Activated CD8-positive, alpha-beta memory T cell treated with anti-CD3 and anti-CD28 coated beads, Interleukin-2, amount 50 U/mL, for 48 hours (primary cell): ENCODE measurements at places on chromosomes 7 and 10.
A peak's percentile ranks its signal among the peaks of the same experiment; 100 is the strongest.

DNA sequence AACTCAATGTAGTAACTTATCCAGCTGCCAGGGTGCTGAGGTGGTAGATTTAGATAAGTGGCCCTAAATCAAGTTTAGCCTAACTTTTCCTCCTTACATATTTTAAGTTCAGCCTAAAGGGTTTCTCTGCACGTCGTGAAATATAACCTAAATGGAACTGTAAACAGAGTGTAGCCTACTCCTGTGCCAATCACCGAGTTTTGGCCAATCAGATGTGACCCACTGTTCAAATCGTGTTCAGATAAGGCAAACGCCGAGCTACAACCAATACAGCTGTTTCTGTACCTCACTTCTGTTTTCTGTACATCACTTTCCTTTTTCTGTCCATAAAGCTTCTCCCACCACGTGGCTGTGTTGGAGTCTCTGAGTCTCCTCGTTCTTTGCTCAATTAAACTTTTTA, 904.2 kb upstream of the POT1 start:
- no peak for DNase-seq

DNA sequence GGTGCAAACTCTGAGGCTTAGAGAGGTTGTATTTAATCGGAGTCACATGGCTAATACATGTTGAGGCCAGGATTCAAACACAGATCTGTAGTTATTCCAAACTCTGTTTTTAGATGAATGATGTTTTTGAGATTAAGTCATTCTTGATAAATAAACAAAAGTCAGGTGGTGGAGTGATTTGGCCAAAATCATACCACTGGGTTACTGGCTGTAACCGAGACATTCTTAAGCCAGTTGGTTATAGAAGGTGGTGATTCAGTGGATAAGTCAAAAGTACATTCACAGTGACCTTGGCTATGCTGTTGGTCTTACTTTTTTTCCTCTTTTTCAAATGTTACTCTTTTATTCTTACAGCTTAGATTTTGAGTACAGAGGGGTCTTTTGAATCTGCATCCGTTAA, 361.4 kb downstream of the KIF20B start:
- no peak for DNase-seq

DNA sequence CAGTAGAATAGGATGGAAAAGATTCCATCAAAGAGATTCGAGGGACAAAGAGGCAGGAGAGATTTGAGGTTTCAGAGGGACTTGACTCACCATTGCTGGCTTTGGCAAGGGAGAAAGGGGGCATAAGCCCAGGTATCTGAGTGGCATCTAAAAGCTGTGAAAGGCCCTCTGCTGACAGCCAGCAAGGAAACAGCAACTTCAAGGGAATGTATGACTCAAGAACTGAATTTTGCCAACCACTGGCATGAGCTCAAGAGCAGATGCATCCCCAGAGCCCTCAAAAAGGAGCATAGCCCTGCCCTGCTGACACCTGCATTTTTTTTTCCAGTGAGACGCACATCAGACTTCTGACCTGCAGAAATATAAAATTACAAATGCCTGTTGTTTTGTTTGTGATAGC, 19.6 kb upstream of the ADAM12 start:
- no peak for DNase-seq

DNA sequence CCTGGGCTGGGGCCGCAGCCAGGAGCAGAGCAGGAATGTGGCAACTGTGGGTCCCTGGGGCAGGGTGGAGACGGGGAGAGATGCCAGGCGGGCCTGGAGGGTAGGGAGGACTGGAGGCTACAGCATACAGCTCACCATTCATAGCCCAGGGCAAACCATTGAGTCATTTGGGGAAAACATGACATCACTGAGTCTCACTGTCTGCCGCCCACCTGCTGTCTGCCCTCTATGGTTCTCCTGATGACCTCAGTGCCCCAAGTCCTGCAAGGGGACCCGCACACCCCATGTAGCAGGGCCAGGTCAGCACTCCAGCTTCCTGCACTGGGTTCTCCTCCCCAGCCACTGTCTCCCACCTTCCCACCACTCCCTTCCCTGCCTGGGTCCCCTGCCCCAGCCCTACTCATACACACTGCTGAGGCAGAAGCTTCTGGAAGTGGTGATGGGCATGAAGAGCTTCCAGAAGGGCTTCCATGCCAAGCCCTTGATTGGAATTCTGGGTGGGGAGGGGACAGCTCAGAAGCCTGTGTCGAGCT, 10.4 kb downstream of the CHST3 start:
- peak; percentile 72 for DNase-seq

GRCh38 chr7:27763983-27764508, 24.1 kb downstream of the TAX1BP1 start:
- DNase-seq: no peak

DNA sequence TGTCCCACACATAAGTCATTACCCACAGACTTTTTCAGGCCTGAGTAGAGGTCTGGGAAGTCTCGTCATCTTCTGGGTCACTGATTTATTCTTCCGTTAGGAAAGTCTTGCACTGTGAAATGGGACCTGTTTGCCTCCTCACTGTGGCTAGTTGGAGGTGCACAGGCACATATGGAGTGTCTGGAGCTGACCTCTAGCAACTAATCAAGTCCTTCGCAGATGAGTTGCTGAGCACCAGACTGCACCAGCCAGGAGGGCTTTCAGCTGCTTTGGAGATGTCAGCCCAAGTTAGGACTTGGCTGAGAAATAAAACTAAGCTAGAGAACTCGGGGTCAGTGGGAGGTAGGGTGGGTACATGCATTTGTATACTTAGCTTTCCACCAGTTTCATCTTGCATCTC, 578.0 kb downstream of the GRID1 start:
- no peak for DNase-seq

- DNase-seq: no peak
These were observed 34.4 kb upstream of the RSBN1L start for GRCh38 chr7:77661816-77662215.

DNA sequence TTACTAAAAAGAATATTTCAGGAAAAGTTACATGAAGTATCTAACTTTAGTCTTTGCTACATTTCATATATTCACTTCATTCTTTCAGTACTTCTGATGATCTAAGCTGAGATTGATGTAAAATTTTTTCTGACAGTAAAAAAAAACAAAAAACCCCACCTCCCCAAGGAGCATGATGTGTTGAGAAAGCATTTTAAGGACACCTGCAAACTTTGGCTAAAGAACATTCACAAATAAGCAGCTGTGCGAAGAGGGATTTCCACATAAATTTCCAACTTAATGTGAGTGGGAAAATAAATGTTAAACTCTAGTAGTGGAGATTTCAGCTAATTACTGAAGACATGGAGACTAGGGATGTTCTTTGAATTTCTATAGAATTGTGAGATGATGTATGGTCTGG, 35.5 kb downstream of the DLD start:
- DNase-seq: no peak

- DNase-seq: no peak
These were observed 66.8 kb downstream of the CD36 start for GRCh38 chr7:80705130-80705781.

GRCh38 chr10:11266426-11266825, 248.8 kb downstream of the CELF2 start:
- no peak for DNase-seq

GRCh38 chr7:657565-658119, 68.9 kb upstream of the DNAAF5 start:
- no peak for DNase-seq

DNA sequence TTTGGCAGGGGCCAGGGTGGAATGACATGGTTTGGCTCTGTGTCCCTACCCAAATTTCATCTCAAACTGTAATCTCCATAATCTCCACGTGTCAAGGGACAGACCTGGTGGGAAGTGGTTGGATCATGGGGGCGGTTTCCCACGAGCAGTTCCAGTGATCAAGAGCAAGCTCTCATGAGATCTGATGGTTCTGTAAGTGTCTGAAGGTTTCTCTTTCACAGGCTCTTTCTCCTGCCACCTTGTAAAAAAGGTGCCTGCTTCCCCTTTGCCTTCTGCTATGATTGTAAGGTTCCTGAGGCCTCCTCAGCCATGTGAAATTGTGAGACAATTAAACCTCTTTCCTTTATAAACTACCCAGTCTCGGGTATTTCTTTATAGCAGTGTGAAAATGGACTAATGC, 188.3 kb downstream of the CHCHD3 start:
- no peak for DNase-seq

GRCh38 chr10:90461437-90462155, 396.2 kb downstream of the HTR7 start:
- no peak for DNase-seq

DNA sequence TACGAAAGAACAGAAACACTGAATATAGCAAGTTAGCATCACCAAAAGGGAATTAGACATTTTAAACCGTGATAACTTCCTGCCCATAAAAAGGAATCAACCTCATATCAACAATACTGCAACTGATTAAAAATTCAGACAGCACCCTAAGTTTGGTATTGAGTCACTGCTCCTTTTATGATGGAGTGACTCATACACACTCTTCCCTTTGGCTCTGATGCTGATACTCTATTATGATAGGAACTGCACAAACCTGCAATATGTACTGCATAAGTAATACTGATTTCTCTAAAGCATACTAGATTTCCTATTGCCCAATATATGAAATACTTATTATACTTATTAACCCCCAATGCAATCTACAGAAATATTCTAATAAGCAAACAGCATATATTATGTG, 118.7 kb downstream of the PARD3 start:
- no peak for DNase-seq

DNA sequence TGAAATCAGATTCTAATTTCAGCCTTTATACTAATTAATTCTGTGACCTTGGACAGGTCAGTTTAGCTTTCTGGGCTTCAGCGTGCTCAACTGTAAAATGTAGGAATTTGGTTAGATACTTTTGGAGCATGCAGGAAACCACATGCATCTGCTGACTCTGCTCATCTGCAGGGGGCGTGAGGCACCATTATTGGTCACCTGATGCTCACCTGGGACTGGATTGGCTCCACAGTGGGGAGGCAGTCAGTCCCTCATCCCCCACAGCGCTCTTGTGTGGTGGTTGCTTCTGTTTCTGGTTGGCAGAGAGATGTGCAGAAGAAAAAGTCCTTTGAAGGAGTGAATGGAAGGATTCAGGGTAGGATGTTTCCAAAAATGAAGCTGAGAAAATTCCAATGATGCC, 150.9 kb upstream of the MTPN start:
- no peak for DNase-seq

- no peak for DNase-seq
These were observed 204.7 kb downstream of the ADRA2A start for GRCh38 chr10:111281516-111281915.

- no peak for DNase-seq
These were observed 1.2 kb downstream of the MNX1 start for GRCh38 chr7:157009170-157009777.

DNA sequence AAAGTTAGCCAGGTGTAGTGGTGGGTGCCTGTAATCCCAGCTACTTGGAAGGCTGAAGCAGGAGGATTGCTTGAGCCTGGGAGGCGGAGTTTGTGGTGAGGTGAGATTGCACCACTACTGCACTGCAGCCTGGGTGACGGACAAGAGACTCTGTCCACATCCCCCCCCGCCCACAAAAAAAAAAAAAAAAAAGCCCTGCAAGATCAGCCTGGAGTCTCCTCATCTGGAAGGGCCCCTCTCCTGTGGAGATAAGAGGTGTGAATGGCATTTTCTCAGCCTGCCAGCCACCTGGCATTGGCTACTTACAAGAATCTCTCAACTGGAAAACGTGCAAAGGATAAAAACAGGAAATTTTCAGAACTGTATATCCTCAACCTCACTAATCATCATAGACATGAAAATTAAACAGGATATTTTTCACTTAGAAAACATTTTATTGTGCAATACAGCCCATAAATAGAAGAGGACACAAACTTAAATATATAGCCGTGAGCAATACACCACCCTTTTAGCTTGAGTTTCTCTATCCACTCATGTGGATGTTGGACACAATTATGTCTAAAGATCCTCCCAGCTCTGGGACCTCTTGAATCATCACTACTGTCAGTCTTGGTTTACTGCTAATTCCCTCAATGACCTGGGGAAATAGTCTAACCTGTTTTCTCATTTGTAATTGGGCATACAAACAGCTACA, 11.3 kb upstream of the TSPAN15 start:
- DNase-seq: no peak

DNA sequence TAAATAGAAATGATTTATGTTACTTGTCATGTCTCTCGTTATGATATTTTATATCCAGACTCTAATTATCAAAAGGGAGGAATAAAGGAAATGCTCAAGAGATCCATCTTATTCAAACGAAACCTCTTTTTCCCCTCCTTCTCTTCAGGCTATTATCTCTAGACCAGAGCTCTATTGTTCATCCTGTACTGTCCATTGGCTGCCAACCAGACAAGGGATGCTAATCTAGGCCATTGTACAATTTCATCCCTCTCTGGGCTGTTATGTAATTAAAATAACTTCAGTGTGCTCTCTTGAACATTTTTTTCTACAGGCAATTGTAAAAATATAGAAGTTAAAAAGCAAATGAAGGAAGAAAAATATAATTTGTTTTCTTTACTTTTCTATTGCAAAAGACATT, 220.4 kb downstream of the HDAC9 start:
- DNase-seq: no peak

GRCh38 chr10:97685395-97685958, 1.6 kb downstream of the AVPI1 start:
- DNase-seq: no peak

- no peak for DNase-seq
These were observed 106.4 kb downstream of the CAMK1D start for GRCh38 chr10:12455766-12456165.

GRCh38 chr10:1347962-1348772, 292.0 kb downstream of the WDR37 start:
- no peak for DNase-seq

GRCh38 chr7:101927802-101928201, 110.4 kb downstream of the CUX1 start:
- no peak for DNase-seq

DNA sequence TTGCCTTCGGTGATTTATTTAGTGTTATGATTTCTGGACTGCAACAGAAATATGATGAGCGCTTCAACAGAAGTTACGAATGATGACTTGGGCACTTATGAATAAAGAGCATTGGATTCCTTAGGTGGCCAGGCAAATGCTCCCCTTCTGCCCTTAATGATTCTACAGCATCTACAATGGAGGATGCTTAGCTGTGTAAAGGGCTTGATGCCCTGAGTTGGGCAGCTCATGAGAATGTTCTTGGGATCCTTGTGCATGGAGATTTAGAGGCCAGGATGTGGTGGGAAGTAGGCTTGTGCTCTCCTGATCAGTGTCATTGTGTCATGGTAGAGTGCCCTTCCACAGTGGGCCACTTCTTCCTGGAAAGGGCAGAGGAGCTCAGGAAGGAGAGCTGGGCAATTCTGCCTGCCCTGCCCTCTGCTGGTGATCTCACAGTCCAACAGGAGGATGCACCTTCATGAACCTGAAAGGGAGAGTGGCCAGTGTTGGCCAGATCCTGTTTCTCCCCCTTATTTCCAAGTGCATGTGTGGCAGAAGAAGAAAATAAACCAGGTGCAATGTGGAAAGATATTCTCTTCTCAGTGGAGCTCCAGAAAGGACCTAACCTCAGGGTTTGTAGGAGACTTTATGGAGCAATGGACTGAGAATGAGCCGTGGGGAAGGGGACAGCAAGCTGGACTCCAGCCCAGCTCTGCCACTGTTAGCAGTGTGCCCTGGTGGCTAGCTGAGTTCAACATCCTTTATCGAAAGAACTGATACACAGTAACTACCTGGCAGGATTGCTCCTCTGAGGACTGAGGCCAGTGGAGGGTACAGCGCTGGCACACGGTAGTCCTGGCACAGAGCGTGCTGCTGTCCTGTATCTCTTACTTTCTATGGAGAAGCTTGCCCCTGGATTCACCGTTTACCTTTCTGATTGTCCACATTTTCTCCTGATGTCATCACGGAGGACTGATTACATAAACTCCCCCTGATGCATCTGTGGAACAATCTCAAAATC, 182.9 kb downstream of the BMPER start:
- DNase-seq: no peak
